SK-N-SH treated with all-trans-retinoic acid at 6 μM for 48 hours (cell line): ENCODE measurements at places on chromosomes 11 and 22.

DNA sequence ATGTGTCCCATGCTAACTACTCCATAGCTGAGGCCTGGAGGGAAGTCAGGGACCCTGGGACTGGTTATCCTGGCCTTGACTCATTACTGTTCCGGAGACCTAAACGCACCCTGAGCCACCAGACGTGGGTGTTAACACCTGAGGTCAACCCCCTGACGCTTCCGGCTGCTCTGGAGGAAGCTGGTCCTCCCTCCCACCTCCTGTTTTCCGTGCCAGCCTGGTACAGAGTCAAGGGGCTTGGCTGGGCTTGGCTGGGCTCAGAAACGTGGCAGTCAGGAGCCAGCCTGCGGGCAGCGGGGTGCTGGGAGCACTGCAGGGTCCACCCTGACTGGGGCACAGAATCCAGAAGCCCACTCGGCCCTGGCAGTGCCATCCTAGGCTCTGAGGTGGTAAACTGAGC lies 2.6 kb downstream of the TMPRSS4 start:
- no peak for ATAC-seq

- no peak for ATAC-seq
Measured at GRCh38 chr11:100442017-100442416, 245.1 kb upstream of the ARHGAP42 start.

DNA sequence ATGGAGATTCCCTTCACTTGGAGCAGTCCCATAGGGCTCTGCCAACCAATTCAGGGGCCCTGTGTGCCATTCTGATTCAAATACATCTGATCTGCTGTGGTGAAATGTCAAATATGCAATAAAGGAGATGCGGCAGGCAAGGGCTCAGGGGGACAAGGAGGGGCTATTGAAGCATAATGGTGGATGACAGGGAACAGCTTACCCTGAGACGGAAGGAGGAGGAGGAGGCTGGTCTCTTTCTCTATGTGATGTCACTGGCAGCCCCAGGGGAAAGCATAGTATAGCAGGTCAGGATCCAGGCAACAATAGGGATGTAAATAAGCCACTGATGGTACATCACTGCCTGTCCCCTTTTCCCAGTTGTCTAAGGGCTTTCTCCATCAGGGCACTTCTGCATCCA lies 350.9 kb upstream of the SYN3 start:
- no peak for ATAC-seq

DNA sequence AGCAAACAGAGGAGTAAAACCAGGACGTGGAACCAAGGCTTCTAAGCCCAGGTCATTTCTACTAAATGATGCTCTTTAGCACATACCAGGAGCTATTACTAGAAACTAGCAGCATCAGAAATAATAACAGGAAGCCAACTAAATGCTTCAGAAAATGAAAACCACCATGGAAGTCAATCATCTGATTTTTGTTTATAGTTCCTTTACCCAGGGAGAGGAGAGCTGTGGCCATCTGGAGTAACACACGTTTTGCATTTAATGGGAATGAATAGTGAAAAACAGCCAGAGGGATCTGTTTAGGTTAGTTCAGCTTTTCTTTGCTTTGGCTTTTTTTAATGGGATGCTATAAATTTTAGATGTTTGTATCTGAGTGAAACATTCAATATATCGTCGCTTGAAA lies 250.7 kb upstream of the ARHGAP20 start:
- ATAC-seq: no peak

- ATAC-seq: no peak
Measured at GRCh38 chr11:29656597-29656996, 360.2 kb downstream of the KCNA4 start.

GRCh38 chr11:125591649-125592304 lies 875 bp upstream of the STT3A start:
- ATAC-seq: peak; percentile 52

DNA sequence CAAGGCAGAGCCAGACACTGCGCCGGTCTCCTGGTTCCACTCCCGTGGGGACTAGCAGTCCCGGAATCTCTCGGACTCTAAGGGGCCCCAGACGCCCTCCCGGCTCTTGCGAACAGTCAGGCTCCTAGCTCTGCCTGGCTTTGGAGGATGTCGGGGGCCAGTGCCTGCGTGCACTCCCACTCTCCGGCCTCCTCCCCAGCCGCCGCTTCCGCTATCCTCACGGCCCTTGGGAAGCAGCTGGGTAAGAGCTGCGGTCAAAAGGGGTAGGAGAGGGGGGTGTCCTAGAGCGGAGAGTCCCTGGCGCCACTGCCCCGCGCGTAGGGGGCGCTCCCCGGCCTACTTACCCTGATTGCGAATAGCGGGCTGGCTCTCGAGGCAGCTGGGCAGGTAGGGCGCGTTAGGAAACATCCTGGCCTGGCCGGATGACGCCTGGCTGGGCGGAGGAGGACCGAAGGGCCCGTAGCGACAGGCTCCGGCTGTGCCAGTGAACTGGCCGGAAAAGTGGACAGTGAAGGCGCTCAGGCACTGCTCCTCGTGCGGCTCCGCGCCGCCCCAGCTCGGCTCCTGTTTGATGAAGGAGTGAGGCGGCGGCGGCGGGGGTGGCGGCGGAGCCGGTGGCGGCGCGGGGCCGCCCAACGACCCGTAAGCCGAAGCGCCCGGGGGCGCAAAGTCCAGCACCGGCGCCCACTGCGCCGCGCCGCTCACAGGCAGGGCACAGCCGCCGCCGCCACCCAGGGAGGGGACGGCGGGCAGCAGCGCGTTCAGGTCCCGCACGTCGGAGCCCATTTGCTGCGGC lies 785 bp downstream of the WT1 start:
- ATAC-seq: no peak

- ATAC-seq: peak; percentile 11
Measured at GRCh38 chr11:95229993-95230809, 801 bp downstream of the SESN3 start.

DNA sequence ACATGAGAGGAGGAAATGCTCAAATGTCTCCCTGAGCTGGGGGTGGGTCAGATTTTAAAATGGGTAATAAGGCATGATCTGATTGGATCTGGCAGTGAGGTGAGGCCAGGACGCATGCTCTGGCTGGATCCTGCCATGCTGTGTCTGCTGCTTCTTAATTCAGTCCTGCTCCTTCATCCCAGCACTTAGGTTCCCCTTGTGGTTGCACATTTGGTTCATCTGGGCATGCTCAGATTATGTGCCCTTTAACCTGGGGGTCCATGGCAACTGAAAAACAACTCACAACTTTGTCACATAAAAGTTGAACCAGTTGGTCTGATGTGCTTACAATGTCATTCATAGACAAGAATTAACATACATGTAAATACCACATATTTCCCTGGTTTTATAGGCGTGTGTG lies 67.9 kb downstream of the PIWIL4 start:
- ATAC-seq: no peak

DNA sequence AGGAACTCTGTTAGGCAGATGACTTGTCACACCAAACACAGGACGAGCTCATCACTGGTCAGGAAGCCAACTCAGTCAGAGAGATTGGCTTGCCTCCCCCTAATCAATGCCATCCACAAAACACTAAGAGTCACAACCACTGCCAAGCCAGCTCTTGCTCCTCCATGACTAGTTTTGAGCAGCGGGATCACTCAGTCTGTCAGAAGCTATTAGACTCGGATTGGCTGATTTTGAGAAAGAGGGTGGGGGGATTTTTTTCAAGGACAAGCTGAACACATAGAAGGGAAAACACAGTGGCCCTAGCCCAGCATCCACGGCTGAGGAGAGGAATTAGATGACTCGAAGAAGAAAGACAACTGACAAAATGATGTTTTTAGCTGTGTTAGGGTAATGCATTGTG lies 55.9 kb downstream of the SEZ6L start:
- no peak for ATAC-seq

GRCh38 chr11:2563213-2564007 lies 118.6 kb downstream of the KCNQ1 start:
- ATAC-seq: no peak

GRCh38 chr11:35170503-35170902 lies 31.5 kb downstream of the CD44 start:
- no peak for ATAC-seq

DNA sequence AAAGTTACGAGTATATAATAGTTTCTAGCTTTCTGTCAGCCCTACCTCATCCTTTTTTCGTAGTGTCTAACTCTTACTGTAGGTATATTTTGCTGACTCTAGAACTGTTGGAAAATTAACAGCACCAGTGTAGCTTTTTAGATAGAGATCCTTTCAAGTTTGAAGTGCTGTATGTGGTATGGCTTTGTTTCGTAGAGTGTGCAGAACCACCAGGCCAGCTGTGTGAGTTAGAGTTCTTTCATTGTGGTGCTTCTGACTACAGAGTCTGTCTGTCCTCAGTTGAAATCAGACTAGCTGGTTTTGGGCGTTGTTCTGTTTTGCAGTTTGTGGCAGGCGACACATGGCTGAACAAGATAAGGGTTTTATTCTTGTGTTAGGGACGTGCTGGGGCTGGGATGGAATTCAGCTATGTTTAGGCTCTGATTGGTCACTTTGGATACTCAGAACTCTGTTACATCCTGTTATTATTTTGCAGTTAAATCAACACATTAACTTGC lies 3.2 kb downstream of the ARHGEF12 start:
- ATAC-seq: peak; percentile 5

GRCh38 chr11:116563028-116563711 lies 209.6 kb downstream of the BUD13 start:
- ATAC-seq: peak; percentile 43; the same call in 2 of the 3 replicates

GRCh38 chr11:123264431-123264780 lies 69.4 kb upstream of the CLMP start:
- ATAC-seq: no peak

DNA sequence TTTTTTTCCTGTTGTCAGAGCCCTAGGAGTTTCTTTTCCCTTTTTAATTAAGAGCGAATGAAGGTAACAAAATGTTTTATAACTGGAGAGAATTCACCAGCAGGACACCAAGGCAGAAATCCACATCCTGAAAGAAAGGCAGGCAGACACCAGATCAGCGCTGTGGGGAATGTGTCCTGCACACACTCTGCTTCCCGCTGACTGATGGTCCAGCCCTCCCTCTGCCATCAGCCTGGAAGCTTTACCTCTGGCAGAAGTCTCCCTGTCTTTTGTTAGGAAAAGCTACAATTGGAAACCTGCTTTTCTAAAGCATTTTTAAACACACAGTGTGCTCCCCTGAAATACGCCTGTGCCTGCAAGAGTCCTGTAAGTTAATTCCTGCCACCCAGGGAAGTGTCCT lies 638.5 kb downstream of the NTM start:
- ATAC-seq: peak; percentile 71

DNA sequence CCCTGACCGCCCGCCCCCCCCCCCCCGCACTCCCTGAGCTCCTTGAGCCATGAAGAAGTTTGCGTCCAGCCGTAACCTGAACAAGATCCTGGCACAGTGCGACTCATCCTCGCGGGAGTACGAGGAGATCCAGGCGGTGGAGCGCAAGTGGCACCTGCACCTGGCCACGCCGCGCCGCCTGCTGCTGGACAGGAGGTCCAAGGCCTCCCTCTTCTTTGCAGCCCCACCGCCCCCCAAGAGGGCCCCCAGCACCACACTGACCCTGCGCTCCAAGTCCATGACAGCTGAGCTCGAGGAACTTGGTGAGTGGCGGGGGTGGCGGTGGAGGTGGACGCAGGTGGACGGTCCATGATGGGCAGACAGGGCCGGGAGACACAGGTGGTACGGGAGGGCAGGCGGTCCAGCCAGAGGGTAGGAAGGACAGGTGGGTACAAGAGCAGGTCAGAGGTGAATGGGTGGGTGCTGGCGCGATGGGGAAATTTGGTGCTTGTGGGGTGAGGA lies 32.1 kb upstream of the ACR start:
- no peak for ATAC-seq

DNA sequence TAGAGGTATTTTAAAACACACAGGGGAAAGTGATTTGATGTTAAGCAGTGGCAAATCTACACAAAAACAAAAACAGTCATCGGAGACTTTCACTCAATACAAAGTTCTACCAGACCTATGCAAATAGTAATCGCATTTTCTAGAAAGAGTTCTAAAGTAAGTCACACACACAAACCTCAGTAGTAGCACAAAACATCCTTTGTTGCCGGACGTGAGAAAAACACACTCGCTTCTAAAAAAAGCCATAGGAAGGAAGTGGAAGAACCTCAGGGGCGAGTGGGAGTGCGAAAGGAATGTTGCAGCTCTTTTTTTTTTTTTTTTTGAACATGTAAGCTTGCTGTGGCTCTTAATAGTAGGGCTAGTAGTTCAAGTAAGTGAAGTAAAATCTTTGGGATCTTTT lies 88.9 kb downstream of the MAML2 start:
- no peak for ATAC-seq

- no peak for ATAC-seq
Measured at GRCh38 chr11:133164986-133165385, 367.3 kb downstream of the OPCML start.
